ENCODE measurements at places on chromosomes 16 and 17.

GRCh38 chr17:46796084-46796483 is 22.4 kb downstream of the WNT3 start:
- DNase-seq: no peak

DNA sequence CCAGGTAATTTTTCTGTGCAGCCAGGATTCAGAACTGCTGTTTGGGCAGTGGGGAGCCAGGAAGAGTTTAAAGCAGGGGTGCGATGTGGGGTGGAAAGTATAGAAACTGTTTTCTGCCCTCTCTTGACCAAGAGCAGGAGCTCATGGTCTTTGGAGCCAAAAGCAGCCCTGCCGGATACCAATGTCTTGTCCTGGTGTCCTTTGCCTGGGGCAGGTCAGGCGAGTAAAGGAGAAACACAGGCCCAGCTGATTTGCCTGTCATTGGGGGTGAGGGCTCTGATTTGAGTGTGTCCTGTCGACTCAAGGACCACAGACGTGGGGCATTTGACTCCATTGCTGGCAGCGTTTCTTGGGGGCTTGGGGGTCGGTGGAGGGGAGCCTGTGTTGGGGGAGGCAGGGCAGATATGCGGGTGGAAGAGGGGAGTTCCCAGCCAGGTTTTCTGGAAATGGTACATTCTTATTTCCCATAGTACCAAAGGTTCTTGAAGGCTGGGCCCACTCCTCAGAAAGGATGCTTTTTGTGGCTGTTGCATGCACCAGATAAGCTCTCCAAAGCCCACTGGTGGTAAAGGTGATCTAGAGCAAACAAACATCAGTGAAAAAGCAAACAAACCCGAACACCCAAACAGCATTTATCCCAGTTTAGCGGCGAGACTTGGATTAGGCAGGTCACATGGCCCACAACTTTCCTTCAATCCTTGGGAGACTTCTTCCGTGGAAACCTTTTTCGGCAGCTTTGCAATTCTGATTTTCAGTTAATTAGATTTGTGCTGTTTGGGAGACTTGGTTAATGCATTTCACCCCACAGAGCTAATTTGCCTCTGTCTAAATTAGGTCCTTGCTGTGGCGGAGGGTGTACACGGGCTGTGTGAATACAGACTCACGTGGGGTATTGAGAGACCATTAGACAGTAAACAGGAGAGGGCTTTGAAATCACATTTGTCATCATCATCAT is 59.0 kb downstream of the MSI2 start:
- no peak for DNase-seq

GRCh38 chr17:46818316-46818928 is at the start of gene WNT3:
WNT3 (minus strand) TSS chr17:46818692; CDS start chr17:46818597, 95 bp downstream.
- peak; percentile 28 for DNase-seq

DNA sequence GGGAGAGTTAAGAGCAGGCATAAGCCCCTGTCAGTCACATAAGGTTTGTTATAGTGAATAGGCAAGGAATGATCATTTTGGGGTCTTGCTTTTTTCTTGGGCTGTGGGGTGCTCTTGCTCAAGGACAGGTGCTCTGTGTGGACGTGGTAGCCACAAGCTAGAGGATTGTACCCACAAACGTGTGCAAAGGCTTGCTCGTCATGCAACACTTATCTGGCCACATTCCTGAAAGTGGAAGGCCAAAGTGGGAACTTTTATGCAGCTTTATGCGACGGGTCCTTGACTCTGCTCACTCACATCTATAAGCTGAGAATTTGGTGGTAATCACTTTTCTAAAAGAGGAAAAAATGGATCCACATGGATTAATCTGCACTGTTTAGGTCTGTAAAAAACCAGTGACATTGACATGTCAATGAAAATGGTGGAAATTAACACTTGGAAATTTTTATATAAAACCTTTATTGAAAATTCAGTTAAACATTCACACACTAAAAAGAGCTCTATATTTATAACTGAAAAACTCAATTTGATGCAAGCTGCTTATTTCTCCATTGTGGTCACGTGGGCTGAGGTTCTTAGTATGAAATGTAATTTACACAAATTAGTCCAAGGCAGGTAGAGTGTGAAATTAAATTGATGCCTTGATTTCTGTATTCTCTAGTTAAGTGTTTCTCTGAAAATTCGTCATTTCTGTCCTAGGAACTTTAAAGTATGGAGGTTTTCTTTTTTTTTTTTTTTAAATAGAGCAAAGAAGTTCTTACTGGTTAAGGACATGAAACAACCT is 162.3 kb downstream of the MSI2 start:
- no peak for DNase-seq

DNA sequence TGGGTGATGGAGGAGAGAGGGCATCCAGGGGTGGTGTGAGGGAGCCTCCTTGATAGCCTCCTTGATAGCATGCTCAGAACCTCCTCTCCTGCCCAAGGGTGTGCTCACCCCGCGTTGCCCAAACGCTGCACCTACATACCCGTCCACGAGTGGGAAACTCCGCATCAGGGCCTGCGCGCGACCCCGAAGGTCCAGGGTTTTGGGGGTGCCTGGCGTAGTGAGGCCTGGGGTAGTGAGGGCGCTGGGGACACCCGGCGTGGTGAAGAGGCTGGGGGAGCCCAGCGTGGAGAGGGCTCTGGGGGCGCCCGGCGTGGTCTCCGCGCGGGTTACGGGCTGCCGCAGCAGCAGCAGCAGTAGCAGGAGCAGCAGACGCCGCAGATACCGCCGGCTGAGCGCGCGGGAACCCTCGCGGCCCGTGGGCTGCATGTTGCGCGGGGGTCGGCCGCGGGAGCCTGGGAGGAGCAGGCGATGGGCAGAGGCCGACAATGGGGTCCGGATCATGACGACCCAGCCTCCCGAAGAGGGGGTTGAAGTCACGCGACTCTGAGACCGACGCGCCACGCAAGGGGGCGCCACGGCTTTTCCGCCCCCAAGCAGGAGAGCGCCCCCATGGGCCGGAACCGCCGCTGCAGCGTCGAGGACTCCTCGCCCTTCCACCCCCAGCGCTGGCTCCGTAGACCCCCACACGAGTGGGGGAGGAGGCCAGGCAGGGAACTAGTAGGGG is at the start of gene DPEP3:
TSS of gene DPEP3 (minus strand) at position 545 of the 724 bp plus-strand sequence. CDS start at position 426, 119 bp downstream.
- DNase-seq: no peak

DNA sequence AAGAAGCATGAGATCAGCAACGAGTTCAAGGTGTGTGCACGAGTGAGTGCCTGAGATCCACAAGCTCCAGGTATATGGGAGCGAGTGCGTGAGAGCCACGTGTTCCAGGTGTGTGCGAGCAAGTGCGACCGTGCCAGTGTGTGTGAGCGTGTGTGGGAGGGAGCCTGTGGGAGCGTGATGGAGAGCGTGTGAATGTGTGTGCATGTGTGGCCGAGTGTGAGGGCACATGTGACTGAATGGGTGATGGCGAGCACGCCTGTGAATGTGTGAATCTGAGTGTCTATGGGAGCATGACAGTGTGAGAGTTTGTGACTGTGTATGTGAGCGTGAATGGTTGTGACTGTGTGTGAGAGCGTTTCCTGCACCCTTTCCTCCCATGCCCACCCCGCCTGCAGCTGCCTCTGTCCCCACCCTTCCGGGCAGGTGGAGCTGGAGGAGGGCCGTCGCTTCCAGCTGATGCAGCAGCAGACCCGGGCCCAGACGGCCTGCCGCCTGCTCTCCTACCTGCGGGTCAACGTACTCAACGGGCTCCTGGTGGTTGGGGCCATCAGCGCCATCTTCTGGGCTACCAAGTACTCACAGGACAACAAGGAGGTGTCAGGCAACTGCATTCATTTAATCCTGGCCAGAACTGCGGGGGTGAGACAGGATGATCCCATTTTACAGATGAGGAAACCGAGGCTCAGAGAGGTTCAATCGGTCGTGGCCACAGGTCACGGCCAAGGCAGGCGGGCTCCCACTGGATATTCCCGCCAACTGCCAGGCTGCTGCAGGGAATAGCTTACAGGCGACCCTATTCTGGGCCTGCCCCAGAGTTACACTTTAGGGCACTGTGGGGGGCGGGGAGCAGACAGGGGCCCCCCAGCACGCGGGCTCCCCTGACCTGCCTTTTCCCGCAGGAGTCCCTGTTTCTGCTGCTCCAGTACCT is 3.7 kb downstream of the TMC8 start:
- peak; percentile 29 for DNase-seq

Data from adipocyte (in vitro differentiated cells).